CD4-positive, alpha-beta T cell treated with Interleukin-4 for 1 hour (primary cell): ENCODE measurements at places on chromosomes 7 and 10.

GRCh38 chr10:92298487-92298886 lies 7.5 kb downstream of the MARCHF5 start:
- DNase-seq: no peak

- no peak for DNase-seq
These were observed 22.3 kb downstream of the CALML3 start for GRCh38 chr10:5546891-5547680.

DNA sequence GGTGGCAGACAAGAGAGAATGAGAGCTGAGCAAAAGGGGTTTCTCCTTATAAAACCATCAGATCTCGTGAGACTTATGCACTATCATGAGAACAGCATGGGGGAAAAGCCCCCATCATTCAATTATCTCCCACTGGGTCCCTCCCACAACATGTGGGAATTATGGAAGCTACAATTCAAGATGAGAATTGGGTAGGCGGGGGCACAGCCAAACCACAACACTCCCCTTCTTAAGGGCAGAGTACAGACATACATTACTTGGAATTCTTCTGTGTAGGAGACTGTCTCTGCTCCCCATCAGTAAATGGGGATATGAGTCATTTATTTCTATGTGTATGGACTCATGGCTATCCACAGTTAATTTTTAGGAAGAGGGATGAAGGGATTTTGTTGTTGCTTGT lies 31.2 kb downstream of the FAM171A1 start:
- no peak for DNase-seq

DNA sequence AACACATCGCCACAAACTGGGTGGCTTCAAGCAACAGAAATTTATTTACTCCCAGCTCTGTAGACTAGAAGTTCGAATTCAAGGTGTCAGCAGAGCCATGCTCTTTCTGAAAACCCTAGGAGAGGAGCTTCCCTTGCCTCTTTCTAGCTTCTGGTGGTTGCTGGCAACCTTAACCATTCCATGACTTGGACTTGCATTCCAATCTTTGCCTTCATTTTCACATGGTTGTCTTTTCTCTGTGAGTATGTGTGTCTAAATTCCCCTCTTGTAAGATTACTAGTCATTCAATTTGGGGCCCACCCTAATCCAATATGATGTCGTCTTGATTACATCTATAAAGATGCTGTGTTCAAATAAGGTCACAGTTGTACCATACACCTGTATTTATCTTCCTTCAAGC lies 65.9 kb upstream of the PRKG1 start:
- no peak for DNase-seq

- peak; percentile 61 for DNase-seq
These were observed 3.2 kb downstream of the SFMBT2 start for GRCh38 chr10:7407368-7408290.
